ENCODE measurements at places on chromosomes 5 and 9.

DNA sequence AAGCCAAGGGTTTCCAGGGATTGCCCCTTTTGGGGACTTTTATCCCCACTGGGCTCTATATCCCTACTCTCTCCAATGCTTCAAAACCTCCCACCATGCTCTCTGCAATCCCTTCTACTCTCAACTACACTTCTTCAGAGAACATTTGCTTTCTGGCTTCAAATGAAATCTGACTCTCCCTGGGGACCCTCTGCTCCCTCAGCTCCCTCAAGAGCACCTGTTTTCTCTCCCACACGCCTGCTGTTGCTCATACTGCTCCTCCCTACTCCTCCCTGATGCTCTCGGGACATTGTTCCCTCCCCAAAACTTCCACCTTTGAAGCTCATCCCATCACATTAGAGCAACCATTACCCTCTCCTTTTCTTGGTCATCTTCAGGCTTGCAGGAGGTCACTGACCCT is 344.9 kb downstream of the CDK5RAP2 start:
- DNase-seq: peak; percentile 12

- no peak for DNase-seq
Measured at GRCh38 chr9:130447193-130447816, 2.5 kb downstream of the ASS1 start.

DNA sequence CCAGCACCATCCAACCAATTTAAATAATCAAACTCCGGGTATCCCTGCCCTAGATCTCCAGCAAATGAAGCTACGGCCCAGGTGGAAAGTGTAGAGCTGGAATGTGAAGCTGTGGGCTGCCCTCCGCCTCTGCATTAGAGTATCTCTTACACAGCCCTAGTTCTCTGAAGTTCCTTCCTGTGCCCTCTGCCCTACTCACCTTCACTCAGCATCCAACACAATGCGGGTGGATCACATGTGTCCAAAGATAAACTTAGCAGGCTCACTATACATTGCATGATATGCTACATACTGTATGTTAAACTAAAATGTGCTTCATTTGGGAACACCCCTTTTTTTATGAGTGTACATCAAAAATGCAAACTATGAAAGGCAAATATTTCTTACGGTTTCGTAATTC is 70.0 kb upstream of the RAD23B start:
- DNase-seq: no peak

DNA sequence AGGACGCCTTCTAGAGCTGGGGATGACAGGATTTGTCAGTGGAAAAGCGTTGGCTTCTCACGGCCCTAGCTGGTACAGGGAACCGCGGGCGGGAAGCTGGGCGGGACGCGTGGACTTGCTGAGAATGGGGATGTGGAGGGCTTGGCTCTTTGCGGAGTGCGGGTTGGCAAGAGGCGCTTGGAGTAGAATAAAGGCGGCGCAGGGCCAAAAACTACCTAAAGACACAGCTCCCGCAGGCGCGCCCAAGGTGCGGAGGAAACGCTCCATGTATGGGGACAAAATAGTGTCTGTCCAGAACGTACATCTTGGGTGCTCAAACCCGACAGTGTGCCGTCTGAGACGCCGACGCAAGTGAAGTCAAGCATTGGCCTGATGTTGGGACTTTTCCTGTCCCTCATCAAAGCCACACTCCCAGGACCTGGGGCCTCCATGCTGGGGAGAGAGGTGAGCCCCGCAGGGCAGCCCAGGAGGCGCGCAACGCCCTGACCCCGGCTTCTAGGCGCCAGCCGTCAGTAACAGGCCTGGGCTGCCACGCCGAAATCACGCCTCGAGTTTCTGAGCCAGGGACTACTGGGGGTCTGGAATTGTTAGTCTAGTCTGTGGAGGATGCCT is 1.6 kb upstream of the NKX2-5 start:
- no peak for DNase-seq
